ENCODE measurements at places on chromosomes 1 and 21.

GRCh38 chr1:42703888-42704464 is 21.8 kb downstream of the YBX1 start:
- no peak for DNase-seq
- H3K27me3 ChIP-seq, result no peaks in the 10 kb centered on the region
- no peak overlapping the region for H3K4me3 ChIP-seq
- no peak overlapping the region for H3K27ac ChIP-seq

DNA sequence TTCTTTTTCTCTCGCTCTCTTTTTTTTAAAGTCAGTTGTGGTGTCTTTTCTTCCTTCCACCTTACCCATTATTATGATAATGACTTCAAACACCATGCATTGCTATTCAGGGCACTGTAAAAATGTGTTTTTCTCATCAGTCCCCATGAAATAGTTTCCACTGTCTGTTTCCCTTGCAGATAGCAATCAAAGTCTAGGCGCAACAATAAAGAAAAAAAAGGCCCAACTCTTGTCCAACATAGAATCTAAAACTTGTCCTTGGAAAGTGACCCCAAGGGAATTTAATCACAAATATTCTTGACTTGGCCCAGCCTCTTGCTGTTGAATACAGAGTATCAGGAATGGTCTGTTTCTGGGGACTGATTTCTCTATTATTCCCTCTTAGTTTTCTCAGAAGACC is 382.5 kb downstream of the PLPP3 start:
- H3K27ac ChIP-seq, result no peak overlapping the region
- DNase-seq, result no peak
- H3K36me3 ChIP-seq, result no peaks in the 10 kb centered on the region
- H3K27me3 ChIP-seq, result no peaks in the 10 kb centered on the region

DNA sequence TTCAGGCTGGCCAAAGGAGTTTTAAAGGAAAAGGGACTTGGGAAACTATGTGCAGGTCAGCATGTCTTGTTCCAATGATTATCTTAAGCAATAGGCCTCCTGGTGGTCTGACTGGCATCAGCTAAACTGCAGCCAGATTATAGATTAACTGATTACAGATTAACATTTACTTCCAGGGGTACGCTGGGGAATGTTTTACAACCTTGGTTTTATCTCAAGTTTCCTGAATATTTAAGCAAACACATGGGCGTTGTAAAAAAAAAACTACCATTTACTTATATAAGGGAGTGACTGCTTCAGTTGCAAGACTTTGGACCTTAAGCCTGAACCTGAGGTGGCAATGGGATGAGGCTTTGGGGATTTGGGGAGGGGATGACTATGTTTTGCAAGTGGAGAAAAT is 600.6 kb upstream of the B3GALT2 start:
- no peak overlapping the region for H3K4me3 ChIP-seq
- DNase-seq, result no peak
- H3K27me3 ChIP-seq, result no peaks in the 10 kb centered on the region
- H3K27ac ChIP-seq, result no peak overlapping the region
- H3K36me3 ChIP-seq, result no peaks in the 10 kb centered on the region

GRCh38 chr1:54339126-54339525 is 67.1 kb downstream of the SSBP3 start:
- H3K4me1 ChIP-seq, result peaks cover 63% of the 10 kb centered on the region
- no peak overlapping the region for H3K27ac ChIP-seq
- H3K4me3 ChIP-seq, result no peak overlapping the region
- DNase-seq, result no peak

DNA sequence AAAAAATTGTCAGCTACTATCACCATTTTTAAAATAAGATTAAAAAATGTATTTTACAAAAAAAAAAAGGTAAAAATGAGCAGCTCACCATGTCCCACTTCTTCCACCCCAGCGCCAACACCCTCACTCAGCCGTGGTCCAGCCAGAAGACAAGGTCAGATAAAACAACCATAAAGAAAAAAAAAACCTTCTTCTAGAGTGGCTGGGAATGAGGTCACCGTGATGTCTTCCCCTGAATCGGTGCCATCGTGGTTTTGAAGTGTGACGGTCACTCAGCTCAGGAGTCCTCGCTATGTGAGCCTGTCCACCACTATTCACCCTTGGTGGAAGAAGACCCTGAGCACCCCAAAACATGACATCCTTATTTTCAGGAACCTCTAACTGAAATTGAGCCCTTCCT is 38.1 kb downstream of the B3GALT5 start:
- peaks cover 4% of the 10 kb centered on the region for H3K4me1 ChIP-seq
- no peak for DNase-seq
- no peak overlapping the region for H3K27ac ChIP-seq
- peaks cover 22% of the 10 kb centered on the region for H3K36me3 ChIP-seq

- DNase-seq, result no peak
- no peaks in the 10 kb centered on the region for H3K4me1 ChIP-seq
Observed at GRCh38 chr1:206050655-206051235, 2.2 kb upstream of the RHEX start.

GRCh38 chr21:42682661-42683210 is 29.3 kb downstream of the PDE9A start:
- H3K4me1 ChIP-seq, result peaks cover 42% of the 10 kb centered on the region
- H3K27me3 ChIP-seq, result no peaks in the 10 kb centered on the region
- no peak for DNase-seq
- H3K4me3 ChIP-seq, result no peak overlapping the region
- peaks cover 65% of the 10 kb centered on the region for H3K36me3 ChIP-seq
- no peak overlapping the region for H3K27ac ChIP-seq

GRCh38 chr1:41455479-41456332 is 28.8 kb downstream of the EDN2 start:
- no peak for DNase-seq
- no peak overlapping the region for H3K4me3 ChIP-seq
- no peaks in the 10 kb centered on the region for H3K36me3 ChIP-seq
- H3K4me1 ChIP-seq, result peaks cover 39% of the 10 kb centered on the region
- H3K27me3 ChIP-seq, result no peaks in the 10 kb centered on the region
- H3K27ac ChIP-seq, result no peak overlapping the region

- DNase-seq, result no peak
- no peak overlapping the region for H3K4me3 ChIP-seq
- no peak overlapping the region for H3K27ac ChIP-seq
- H3K4me1 ChIP-seq, result peaks cover 7% of the 10 kb centered on the region
- H3K36me3 ChIP-seq, result no peaks in the 10 kb centered on the region
Observed at GRCh38 chr1:58754073-58754613, 29.7 kb downstream of the JUN start.

GRCh38 chr1:16266411-16267118 is 29.6 kb upstream of the CPLANE2 start:
- no peaks in the 10 kb centered on the region for H3K4me1 ChIP-seq
- H3K36me3 ChIP-seq, result peaks cover 3% of the 10 kb centered on the region
- H3K27me3 ChIP-seq, result no peaks in the 10 kb centered on the region
- no peak for DNase-seq
- H3K4me3 ChIP-seq, result no peak overlapping the region

DNA sequence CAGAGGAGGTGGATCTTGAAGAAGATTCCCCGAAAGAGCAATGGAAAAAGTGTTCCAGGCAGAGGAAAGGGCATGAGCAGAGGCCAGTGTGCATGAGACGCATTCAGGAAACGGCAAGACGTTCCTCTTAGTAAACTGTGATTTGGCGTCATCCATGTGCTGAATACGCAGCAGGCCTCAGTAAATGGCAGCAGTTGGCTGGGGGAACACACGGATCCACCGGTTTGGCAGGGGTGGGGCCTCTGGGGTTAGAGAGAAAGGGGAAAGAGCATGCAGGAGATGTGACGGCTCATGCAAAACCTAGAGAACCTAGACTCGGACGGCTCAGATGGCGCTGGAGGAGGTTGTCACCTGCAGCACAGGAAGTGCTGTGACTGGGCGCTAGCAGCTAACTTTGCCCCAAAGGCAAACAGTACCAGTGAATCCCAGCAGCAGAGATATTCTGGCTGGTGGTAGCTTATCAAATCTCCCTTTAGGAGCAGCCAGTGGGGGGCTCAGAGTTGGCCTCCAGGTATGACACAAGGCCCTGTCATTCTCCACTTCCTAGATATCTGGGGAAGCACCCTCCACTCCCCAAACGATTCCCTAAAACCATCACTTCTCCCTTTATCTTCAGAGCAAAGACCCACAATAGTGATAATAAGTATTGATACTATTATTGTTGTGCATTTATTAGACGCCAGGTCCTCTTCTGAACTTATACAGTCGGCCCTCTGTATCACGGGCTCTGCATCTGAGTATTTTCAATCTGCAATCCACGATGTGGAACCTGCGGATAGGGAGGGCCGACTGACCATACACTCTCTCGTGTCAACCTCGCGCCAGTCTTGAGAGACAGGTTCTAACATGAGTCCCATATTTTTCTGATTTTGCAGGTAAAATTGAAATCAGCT is 7.6 kb downstream of the LAPTM5 start:
- H3K4me1 ChIP-seq, result peaks cover 40% of the 10 kb centered on the region
- H3K4me3 ChIP-seq, result no peak overlapping the region
- no peaks in the 10 kb centered on the region for H3K36me3 ChIP-seq
- H3K27me3 ChIP-seq, result no peaks in the 10 kb centered on the region
- DNase-seq, result no peak

GRCh38 chr1:33152685-33153432 is 29.0 kb downstream of the TRIM62 start:
- peaks cover 38% of the 10 kb centered on the region for H3K4me1 ChIP-seq
- H3K27ac ChIP-seq, result peak overlapping the region; percentile 42
- H3K36me3 ChIP-seq, result peaks cover 43% of the 10 kb centered on the region
- no peaks in the 10 kb centered on the region for H3K27me3 ChIP-seq

DNA sequence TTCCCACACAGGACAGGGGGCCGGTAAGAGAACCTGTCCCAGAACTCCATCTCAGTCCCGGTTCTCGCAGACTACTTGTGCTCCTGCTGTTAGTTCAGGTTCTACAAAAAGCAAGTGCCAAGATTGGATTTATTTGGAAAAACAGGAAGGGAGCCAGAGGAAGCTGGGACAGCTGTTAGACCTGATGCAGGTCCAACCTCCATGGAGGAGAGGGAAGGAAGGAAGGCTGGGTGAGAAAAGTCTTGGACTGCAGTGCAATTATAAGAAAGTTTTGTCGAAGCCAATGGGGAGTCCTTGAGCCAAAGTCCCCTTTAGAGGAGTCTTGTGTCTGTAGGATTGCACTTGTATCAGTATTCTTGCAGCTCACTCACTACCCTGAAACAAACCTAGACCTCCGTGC is 191.2 kb downstream of the GREM2 start:
- no peaks in the 10 kb centered on the region for H3K27me3 ChIP-seq
- H3K27ac ChIP-seq, result no peak overlapping the region
- H3K36me3 ChIP-seq, result peaks cover 3% of the 10 kb centered on the region
- DNase-seq, result no peak
- H3K4me1 ChIP-seq, result no peaks in the 10 kb centered on the region

- H3K4me1 ChIP-seq, result peaks cover 7% of the 10 kb centered on the region
- H3K36me3 ChIP-seq, result peaks cover 26% of the 10 kb centered on the region
- DNase-seq, result no peak
- no peak overlapping the region for H3K27ac ChIP-seq
- no peaks in the 10 kb centered on the region for H3K27me3 ChIP-seq
Observed at GRCh38 chr1:32810358-32810757, 6.8 kb downstream of the YARS1 start.

- DNase-seq, result no peak
- no peak overlapping the region for H3K27ac ChIP-seq
- H3K27me3 ChIP-seq, result no peaks in the 10 kb centered on the region
Observed at GRCh38 chr1:96416701-96417444, 304.7 kb upstream of the PTBP2 start.

DNA sequence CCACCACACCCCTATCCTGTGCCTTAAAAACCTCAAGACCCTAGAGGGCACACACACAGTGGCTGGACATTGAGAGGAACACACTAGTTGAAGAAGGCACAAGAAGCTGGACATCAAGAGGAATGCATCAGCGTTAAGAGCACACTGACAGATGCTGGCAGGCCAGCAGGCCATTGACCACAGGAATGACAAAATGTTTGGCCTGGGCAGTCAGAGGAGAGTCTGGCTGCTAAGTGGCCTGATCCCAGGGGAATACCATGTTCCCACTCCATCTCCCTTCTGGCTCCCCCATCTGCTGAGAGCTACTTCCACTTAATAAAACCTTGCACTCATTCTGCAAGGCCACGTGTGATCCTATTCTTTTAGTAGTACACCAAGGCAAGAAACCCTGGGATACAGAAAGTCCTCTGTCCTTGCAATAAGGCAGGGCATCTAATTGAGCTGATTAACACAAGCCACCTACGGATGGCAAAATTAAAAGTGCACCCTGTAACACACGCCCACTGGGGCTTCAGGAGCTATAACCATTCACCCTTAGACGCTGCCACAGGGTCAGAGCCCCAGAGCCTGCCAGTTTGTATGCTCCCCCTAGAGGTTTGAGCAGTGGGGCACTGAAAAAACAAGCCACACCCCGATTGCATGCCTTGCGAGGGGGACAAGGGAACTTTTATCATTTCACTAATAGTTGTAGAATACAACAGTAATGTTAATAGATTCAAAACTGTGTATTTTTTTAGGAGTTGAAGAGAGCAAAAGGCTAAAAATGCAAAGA is 1216.1 kb upstream of the NCAM2 start:
- H3K4me1 ChIP-seq, result no peaks in the 10 kb centered on the region
- H3K27me3 ChIP-seq, result no peaks in the 10 kb centered on the region
- DNase-seq, result no peak
- H3K4me3 ChIP-seq, result no peak overlapping the region
- H3K27ac ChIP-seq, result no peak overlapping the region

GRCh38 chr1:229980009-229980408 is 87.0 kb upstream of the GALNT2 start:
- DNase-seq, result no peak
- H3K4me1 ChIP-seq, result peaks cover 1% of the 10 kb centered on the region
- no peaks in the 10 kb centered on the region for H3K27me3 ChIP-seq
- H3K36me3 ChIP-seq, result no peaks in the 10 kb centered on the region
- no peak overlapping the region for H3K27ac ChIP-seq
- no peak overlapping the region for H3K4me3 ChIP-seq

DNA sequence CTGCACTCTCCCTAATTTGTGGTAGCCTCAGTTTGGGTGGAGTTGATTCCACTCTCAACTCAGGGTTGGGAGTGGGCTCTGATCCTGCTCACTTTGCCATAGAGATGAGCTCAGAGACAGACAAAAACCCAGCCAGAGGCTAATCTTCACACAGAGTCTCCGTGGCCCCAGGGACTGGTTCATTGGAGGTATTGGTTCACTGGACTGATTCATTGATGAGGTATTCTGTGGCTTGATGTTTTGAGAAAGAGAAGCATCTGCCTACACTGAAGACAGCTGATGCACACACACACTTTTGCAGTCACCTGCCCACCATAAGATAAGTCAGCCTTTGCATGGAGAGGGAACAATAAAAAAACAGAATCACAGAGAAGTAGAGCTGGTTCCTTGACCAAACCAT is 183.8 kb downstream of the AJAP1 start:
- no peak overlapping the region for H3K27ac ChIP-seq
- no peak overlapping the region for H3K4me3 ChIP-seq

GRCh38 chr1:116531917-116532316 is 38.9 kb downstream of the CD58 start:
- H3K4me3 ChIP-seq, result no peak overlapping the region
- peaks cover 5% of the 10 kb centered on the region for H3K4me1 ChIP-seq
- no peak overlapping the region for H3K27ac ChIP-seq
